Activated B cell treated with CpG ODN at 0.5 μM for 24 hours (primary cell): ENCODE measurements at places on chromosomes 13 and 19. TPM values are rescaled to one million over a fixed set of nuclear protein-coding genes. Genes with fewer than 3 reads are reported as not detected.

The CYP4F2 gene
- total RNA-seq, result not detected in 2 replicates

The GPC5 gene
- total RNA-seq, result 0.24 and 0.46 TPM in 2 replicates

DNA sequence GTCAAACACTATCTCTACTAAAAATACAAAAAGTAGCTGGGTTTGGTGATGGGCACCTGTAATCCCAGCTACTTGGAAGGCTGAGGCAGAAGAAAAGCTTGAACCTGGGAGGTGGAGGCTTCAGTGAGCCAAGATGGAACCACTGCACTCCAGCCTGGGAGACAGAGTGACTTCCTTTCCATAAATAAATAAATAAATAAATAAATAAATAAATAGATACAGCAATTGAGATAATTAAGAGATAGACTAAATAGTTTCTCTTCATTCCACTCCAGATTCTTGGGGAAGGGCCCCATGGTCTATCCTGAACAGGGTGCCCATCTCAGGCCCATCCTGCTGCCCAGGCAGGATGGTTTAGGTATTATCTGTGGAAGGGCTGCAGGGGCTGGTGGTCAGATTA, 24.0 kb upstream of the FARP1 start:
- H3K27ac ChIP-seq, result no peak overlapping the region
- DNase-seq, result no peak
- H3K36me3 ChIP-seq, result no peaks in the 10 kb centered on the region
- H3K27me3 ChIP-seq, result peaks cover 4% of the 10 kb centered on the region

GRCh38 chr19:54791476-54791875, 11.9 kb upstream of the KIR2DL4 start:
- no peak overlapping the region for H3K4me3 ChIP-seq
- peaks cover 16% of the 10 kb centered on the region for H3K4me1 ChIP-seq
- H3K36me3 ChIP-seq, result no peaks in the 10 kb centered on the region
- no peak for DNase-seq
- peaks cover 5% of the 10 kb centered on the region for H3K27me3 ChIP-seq

DNA sequence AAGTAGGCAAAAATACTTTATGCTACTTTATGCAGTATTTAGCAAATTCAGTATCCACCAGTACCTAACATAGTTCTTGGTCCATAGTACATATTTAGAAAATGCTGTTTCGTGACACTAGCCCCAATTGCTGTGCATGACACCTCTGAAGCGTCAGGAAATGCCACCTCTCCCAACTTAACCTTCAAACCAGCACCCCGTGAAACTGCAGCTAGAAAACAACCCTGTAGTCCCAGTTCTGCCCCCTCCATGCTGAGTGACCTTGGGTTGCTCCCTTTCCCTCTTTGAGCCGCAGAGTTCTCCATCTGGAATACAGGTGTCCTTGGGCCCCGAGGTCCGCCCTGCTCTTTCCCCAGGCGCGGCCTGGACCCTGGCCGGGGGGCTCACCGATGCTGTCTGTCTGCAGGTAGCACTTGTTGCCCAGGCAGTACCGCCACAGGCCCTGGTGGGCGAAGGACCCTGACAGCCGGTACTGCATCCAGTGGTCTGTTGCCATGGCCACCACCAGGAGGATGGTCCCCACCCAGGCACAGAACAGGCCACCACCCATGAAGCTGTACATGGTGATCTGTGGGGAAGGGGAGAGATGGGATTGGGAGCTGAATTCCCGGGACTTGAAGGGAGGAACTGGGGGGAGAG, 773 bp downstream of the LIM2 start:
- DNase-seq, result no peak
- H3K27me3 ChIP-seq, result peaks cover 3% of the 10 kb centered on the region
- H3K27ac ChIP-seq, result no peak overlapping the region
- H3K4me1 ChIP-seq, result peaks cover 7% of the 10 kb centered on the region

GRCh38 chr19:19677579-19677978, 8.9 kb downstream of the ZNF101 start:
- H3K27me3 ChIP-seq, result no peaks in the 10 kb centered on the region
- DNase-seq, result no peak
- H3K27ac ChIP-seq, result no peak overlapping the region
- peaks cover 12% of the 10 kb centered on the region for H3K4me1 ChIP-seq
- H3K36me3 ChIP-seq, result peaks cover 78% of the 10 kb centered on the region
- no peak overlapping the region for H3K4me3 ChIP-seq

DNA sequence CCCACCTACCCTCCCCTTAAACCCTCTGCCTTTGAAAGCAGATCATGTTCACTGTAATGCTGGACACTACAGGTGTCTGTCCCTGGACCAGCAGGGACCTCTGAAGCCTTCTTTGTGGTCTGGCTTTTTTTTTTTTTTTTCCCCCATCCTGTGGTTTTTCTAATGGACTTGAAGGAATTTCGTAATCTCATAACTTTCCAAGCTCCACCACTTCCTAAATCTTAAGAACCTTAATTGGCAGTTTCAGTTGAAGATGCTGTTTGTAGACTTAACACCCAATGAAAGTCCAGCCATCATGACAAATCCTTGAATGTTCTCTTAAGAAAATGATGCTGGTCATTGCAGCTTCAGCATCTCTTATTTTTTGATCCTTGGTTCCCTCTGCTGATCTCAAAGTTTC, 45.0 kb upstream of the LRCH1 start:
- no peak for DNase-seq
- no peak overlapping the region for H3K4me3 ChIP-seq
- H3K36me3 ChIP-seq, result no peaks in the 10 kb centered on the region
- peaks cover 3% of the 10 kb centered on the region for H3K27me3 ChIP-seq
